T-cell (primary cell): ENCODE measurements at places on chromosomes 1 and 21.

DNA sequence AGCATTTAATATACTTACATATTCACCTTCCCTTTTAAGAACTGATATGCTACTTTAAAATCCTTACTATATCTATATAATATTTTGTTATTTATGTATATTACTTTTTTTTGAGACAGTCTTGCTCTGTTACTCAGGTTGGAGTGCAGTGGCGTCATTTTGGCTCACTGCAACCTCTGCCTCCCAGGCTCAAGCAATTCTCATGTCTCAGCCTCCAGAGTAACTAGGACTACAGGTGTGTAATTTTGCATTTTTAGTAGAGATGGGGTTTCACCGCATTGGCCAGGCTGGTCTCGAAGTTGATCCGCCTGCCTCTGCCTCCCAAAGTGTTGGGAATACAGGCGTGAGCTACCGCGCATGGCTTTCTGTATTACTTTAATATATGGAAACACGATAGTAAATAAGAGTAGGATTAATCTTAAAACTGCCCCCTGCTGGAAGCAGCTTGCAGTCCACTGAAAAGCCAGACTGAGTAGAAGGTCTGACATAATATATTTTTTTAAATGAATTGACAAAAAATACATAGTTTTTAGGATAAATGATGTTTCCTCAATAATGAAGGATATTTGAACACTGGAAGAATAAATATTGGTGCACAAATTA is 24.4 kb downstream of the RCAN3 start:
- peak; percentile 51 for DNase-seq

DNA sequence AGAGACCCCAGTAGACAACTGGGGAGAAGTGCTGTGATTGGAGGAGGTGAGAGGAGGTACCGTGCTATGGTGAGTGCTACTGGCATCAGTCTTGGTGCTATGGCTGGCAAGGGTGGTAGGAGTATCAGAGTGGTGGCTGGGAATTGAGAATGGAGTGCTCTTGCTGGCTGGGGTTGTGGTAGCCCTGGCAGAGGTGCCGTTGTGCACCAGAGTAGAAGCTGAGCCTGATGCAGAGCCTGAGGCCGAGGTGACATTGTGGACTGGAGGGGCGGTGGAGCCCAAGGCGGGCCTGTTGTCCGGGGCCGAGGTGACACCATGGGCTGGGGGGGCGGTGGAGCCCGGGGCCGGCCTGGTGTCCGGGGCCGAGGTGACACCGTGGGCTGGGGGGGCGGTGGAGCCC is 14.6 kb downstream of the TRIM46 start:
- no peak for DNase-seq

GRCh38 chr1:21206117-21206516 is 29.4 kb upstream of the EIF4G3 start:
- DNase-seq, result no peak

- no peak for DNase-seq
Observed at GRCh38 chr1:173411835-173412742, 65.0 kb upstream of the PRDX6 start.

DNA sequence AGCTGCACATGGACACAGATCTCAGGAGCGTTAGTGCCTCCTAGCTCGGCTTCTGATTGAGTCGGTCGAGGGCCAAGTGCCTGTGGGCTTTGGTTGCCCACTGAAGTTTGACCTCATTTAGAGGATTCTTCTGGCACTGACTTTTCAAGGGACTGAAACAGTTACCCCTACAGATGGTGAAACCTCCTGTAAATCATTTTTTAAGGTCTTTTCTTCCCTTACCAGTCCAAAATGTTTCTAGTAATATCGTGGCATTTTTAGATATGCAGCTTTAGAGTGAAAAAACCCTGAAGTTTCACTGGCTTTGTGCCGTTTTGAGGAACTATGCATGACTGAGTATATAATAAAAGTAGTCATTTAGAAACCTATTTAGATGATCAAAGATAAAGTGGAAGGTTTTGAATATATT is 34.7 kb upstream of the L1TD1 start:
- DNase-seq, result no peak

DNA sequence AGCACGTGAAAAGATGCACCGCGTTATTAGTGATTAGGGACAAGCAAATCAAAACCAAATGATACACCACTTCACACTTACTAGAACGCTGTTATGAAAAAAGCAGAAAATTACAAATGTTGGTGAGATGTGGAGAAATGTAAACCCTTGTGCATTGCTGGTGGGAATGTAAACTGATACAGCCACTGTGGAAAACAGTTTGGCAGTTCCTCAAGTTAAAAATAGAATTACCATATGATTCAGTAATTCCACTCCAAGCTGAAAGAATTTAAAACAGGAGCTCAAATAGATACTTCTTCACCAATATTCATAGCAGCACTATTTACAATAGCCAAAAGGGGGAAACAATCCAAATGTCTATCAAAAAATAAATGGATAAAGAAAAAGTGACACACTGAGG is 10.3 kb upstream of the EVI5 start:
- DNase-seq, result no peak

GRCh38 chr1:211517006-211517405 is 25.0 kb upstream of the RD3 start:
- DNase-seq, result no peak

DNA sequence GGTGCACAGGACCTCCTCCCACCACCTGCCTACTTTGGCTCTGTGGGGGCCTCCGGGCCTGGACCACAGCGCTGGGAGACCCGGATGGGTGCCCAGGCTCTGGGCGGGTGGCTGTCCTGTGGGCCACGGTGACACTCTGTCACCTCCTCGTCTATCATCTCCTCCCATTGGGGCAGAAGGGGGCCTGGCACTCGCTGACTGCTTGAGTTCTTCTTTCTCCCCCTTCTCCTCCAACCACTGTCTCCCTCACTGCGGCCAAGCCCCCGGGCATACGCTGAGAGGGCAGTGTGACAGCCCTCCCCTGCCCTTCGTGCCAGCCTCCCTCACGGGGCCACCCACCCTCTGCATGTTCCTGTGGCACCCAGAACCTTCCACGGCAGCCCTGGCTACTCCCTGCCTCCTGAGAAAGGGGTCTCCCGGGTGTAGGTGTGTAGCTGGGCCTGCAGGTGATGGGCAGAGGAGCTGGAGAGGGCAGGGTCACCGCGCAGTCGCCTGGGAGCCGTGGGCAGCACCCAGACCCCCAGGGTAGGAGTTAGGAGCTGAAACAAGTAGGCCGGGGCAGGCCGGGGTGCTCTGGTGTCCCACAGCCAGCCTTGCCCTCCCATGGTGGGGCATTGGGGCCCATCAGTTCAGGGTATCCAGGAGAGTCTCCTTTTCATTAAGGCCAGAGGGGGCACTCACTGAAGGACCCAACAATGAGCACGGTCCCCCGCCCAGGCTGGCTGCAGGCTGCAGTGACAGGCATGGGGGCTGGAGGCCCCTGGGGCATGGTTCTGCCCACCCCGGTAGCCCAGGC is 9.2 kb upstream of the ARF1 start:
- DNase-seq, result no peak

DNA sequence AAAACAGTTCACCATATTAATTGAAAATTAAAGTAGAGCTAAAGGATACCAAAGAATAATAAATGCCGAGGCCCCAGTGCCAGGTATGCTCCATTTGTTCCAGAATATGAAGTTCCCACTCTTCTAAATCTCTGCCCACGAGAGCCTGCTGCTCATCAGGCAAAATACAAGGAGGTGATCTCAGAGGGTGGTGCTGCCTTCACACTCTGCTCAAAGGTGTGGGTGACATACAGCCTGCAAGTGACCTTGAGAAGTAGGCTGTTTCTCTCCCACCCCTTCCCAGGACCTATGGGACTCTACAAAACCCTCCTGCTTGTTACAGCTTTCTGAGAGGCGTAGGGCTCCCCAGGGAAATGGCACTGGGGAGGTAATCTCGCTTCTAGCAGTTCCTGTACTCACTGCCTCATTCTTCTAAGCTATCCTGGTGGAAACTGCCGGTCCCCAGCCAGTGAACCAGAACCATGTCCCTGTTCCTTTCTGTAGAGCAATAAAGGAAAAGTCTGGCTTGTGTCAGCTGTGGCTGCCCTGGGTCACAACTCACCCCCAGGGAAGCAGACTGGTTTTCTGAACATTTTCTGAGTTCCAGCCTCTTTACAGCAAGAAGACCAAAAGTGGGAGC is 26.9 kb upstream of the DPT start:
- no peak for DNase-seq

- no peak for DNase-seq
Observed at GRCh38 chr1:54053745-54054437, 483 bp downstream of the TCEANC2 start.

- DNase-seq, result no peak
Observed at GRCh38 chr1:173639102-173639501, 4.0 kb downstream of the TEX50 start.

DNA sequence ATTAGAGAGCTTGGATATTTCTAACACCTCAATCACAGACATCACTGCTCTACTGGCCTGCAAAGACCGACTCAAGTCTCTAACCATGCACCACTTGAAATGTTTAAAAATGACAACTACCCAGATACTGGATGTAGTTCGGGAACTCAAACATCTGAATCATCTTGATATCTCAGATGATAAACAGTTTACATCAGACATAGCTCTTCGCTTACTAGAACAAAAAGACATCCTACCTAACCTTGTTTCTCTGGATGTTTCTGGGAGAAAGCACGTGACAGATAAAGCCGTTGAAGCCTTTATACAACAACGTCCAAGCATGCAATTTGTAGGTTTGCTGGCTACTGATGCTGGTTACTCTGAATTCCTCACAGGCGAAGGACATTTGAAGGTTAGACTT is 45.1 kb downstream of the ZYG11B start:
- no peak for DNase-seq

DNA sequence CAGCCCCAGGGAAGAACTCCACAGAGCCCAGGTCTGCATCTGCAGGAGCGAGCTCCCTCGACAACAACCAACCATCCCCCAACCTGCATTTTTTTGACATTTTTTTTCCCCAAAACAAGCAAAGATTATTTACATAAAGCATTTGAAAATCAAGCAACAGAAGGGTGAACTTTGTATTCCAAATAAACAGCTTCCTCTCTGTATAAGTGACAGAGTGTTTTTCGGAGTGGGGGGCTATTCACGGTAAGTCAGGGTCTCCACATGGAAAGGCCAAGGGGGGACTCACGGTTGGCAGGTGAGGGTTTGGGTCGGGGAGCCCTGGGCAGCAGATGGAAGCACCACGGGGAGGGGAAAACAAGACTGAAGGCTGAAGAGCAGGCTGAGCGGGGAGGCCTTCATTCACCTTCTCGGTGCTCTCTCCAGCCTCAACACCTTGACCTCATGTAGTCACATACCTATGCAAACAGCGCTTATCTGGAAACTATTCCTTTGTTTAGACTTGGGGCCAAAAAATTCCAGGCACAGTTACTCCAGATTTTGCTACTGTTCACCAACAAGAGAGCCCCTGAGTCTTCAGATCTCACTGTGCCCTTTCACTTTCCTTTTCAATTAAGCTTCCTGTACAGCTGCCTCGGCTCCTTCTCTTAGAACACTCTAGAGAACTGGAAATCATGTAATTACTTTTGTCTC is 27.6 kb downstream of the C2CD2 start:
- peak; percentile 41 for DNase-seq

DNA sequence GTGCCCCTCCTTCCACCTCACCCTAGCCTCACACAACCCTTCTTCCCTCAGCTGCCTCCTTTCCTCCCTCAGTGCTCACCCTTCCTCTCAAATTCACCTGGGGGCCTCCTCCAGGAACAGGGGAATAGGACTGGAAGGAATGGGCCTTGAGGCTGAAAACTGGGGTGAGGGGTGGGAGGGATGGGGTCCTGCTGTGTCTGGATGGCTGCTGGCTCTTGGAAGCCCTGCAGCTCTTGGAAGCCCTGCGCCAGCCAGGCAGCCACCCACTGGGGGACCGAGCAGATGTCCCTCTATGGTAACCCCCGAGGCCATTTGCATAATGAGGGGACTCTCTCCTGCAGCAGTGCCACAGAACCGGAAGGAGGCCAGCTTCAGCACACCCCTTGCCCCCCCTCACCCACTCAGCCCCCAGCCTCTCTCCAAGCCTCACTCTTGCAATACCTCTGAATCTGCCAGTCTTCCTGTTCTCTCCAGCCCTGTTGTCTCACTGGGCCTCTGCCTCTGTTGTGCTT is 85.2 kb downstream of the KIRREL1 start:
- no peak for DNase-seq

- no peak for DNase-seq
Observed at GRCh38 chr1:109517337-109517736, 7.8 kb upstream of the AMIGO1 start.

DNA sequence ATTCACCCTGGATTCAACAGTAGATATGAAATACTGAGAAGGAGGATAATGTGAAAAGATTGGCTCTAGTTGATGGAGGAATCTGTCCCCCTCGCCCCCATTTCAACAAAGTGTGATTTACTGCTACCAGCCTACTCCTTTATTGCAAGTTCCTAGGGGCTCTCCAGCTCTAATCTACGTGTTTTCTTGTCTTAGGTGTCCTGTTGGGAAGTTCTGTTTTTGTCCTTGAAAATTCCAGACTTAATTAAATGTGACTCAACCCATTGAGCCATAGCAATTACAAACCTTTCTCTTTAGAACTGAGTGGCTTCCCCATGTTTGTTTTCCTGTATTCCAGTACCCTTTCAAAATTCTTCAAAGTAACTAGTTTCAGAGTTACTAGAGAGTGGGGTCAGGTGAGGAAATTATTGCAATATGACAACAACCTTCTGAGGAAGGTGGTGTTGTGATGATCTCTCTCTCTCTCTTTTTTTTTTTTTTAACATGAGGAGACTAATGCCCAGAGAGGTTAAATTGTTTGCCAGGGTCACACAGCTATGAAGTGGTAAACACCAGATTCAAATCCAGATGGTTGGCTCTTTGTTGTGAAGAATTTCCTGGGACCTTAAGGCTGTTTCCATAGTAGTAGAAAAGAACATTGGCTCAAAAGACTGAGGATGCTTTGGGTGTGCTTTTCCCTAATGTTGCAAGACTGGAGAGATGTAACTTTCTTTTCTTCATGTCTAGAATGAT is 3.5 kb downstream of the RGL1 start:
- no peak for DNase-seq

DNA sequence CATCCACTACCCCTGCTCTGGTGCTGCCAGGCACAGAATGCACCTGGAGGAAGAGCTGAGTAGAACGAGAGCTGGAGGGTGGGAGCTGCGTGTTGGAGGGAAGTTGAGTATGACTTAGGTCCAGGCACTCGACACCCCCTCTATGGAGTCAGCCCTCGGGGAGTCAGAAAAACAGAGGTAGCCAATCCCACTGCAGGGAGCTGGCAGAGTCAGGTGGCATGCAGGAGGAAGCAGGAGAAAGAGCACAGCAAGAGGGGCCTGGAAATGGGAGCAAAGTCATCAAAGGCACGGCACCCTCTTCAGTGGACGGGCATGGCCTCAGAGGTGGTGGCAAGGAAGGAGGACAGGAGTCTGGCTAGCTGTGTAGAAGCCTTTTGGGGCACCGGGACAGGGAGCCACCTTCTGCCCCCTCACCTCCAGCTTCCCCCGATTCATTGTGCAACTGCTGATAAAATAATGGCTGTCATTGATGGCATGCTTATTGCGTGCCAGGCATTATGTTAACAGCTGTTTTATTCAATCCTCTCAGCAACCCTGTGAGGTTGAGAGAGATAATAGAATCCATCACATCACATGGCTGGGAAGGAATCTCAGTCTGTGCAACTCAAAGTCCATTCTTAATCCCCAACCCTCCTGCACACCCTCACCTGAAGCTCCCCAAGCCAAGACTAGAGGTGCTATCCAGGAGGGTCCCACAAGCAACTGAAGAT is 42.0 kb downstream of the C1orf198 start:
- no peak for DNase-seq
